ENCODE measurements at places on chromosomes 7 and 10. TPM values are rescaled to one million over a fixed set of nuclear protein-coding genes. Genes with fewer than 3 reads are reported as not detected.

GPR37 gene
- not detected for total RNA-seq

HPSE2 gene
- not detected for total RNA-seq

PARP12 gene
- 12.3 TPM for total RNA-seq

DNA sequence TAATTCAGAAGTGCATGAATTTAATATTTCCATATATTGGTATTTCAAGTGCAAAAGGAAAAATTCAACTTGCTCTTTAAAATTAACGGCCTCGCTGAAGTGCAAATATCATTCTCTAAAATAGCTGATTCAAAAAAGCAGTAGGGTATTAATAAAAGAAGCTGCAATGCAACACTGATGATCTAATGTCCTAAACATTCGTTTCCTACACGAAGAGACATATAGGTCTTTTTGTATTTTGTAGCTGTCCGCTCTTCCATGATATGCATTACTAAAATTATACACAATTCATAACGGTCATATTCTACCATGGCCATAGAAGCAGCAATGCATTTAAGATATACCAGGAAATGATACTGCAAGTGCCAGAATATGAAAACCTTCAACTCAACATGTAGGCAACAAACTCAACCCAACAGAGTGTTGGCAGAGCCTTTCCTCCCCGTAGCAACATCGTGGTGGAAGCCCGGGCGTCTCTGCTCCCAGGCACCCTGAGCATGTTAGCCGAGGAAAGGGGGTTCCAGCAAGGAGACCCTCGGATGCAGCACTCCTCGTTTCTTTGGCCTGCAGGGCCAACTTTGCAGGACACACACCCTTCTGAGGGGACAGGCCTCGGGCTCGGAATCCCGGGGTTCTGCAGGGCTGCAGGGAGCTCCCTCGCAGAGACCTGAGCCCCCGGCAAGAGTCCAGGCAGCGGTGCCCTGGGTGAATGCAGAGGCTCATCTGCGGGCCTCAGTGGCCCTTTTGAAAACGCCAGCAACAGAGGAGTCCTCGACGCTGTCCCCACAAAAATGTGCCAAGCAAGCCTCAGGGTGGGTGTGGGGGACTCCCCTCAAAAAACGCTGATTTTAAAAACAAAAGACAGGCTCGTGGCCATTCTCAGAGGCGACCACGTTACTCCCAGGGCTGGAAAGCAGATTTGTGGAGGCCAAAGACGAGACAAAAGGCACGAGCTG, 1.6 kb downstream of the FAM171A1 start:
- H3K36me3 ChIP-seq, result no peaks in the 10 kb centered on the region
- DNase-seq, result no peak
- peaks cover 16% of the 10 kb centered on the region for H3K4me1 ChIP-seq
- peak overlapping the region; percentile 90 for H3K4me3 ChIP-seq
- H3K27ac ChIP-seq, result peak overlapping the region; percentile 69
- peaks cover 1% of the 10 kb centered on the region for H3K27me3 ChIP-seq

- H3K36me3 ChIP-seq, result no peaks in the 10 kb centered on the region
- H3K4me3 ChIP-seq, result no peak overlapping the region
- H3K27me3 ChIP-seq, result no peaks in the 10 kb centered on the region
- DNase-seq, result no peak
- H3K27ac ChIP-seq, result no peak overlapping the region
Measured at GRCh38 chr7:41130086-41130485, 572.8 kb downstream of the INHBA start.
